Mesothelial cell of epicardium (in vitro differentiated cells): ENCODE measurements at places on chromosomes 5 and 9. TPM values are rescaled to one million over a fixed set of nuclear protein-coding genes. Genes with fewer than 3 reads are reported as not detected.

Gene HNRNPH1
- total RNA-seq, result 1,105 to 1,117 TPM (median 1,115 TPM) in 3 replicates

Gene SPINK4
- not detected in 3 replicates for total RNA-seq

Gene UBAC1
- total RNA-seq, result 31.7 to 33.8 TPM (median 32.0 TPM) in 3 replicates

Gene TTLL11
- 4.8 to 7.2 TPM (median 5.2 TPM) in 3 replicates for total RNA-seq

Gene CDKN2B-AS1
- total RNA-seq, result 8.2 to 10.8 TPM (median 8.8 TPM) in 3 replicates

Gene TNFSF15
- total RNA-seq, result 11.7 to 12.2 TPM (median 12.2 TPM) in 3 replicates

Gene SMC5
- 48.9 to 56.2 TPM (median 49.3 TPM) in 3 replicates for total RNA-seq

Gene UBE2QL1
- 3.9 to 4.4 TPM (median 4.2 TPM) in 3 replicates for total RNA-seq

Gene TLR4
- 0.66 to 1.7 TPM (median 0.78 TPM) in 3 replicates for total RNA-seq

Gene ANKS6
- 40.5 to 48.6 TPM (median 42.0 TPM) in 3 replicates for total RNA-seq

Gene SPOCK1
- total RNA-seq, result 5.0 to 6.6 TPM (median 6.4 TPM) in 3 replicates

DNA sequence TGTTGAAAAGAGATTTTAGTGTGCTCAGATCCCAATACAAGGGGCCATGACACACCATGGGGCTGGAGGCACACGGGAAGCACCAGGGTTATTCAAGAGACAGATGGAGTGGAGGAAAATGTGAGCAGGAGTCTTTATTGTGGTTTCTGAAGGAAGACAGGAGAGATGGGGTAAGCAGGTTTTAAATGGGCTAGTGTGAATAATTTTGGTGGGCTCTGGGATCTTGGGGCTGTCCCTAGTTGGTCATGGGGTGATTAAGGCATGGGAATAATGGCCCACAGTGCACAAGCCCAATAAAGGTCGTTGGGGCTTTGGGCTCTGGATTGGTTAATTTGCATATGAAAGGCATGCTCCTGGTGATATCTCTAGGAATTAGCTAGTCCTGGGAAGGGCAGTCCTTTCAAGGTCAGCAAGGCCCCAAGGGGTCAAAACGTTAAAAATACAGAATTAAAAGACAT, 3.6 kb upstream of the SCGB3A2 start:
- DNase-seq, result no peak

- DNase-seq, result no peak
Measured at GRCh38 chr9:91886414-91887076, 63.5 kb downstream of the ROR2 start.

DNA sequence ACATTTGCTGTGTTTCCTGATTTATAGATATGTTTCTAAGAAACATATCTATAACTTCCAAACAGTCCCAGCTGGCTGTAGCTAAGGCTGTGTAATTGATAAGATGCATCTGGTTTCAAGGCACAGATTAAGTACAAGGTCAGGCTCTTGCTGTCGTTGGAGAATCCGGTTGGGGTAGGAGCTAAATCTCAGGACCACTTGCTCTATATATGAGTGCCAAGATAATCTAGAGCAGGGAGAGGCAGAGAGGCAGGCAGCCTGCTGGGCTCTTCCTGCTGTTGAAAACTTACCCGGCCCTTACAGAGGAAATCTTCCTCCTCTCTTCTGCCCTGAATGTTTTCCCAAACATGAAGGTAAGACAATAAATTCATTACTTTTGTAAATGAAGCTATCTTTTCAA, at the start of gene C7:
C7 (plus strand) TSS at position 234 of the 400 bp plus-strand sequence; CDS start at position 348, 114 bp downstream.
- no peak for DNase-seq

- no peak for DNase-seq
Measured at GRCh38 chr9:100449420-100449819, 22.5 kb downstream of the MSANTD3 start.

- DNase-seq, result no peak
Measured at GRCh38 chr9:124313940-124314339, 56.2 kb downstream of the NEK6 start.

GRCh38 chr5:151022511-151023018, 2.2 kb downstream of the GPX3 start:
- DNase-seq, result no peak

DNA sequence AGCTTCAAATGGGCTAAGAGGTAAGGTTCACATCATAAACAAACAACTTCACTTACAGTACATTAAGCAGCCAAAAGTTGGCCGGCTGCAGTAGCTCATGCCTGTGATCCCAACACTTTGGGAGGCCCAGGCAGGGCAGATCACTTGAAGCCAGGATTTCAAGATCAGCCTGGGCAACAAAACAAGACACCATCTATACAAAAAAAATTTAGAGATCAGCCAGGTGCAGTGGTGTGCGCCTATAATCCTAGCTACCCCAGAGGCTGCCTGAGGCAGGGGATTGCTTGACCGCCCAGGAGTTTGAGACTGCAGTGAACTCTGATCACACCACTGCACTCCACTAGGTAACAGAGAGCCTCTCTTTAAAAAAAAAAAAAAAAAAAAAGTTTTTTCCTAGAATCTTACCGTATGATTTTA, 16.9 kb downstream of the UBTD2 start:
- no peak for DNase-seq

DNA sequence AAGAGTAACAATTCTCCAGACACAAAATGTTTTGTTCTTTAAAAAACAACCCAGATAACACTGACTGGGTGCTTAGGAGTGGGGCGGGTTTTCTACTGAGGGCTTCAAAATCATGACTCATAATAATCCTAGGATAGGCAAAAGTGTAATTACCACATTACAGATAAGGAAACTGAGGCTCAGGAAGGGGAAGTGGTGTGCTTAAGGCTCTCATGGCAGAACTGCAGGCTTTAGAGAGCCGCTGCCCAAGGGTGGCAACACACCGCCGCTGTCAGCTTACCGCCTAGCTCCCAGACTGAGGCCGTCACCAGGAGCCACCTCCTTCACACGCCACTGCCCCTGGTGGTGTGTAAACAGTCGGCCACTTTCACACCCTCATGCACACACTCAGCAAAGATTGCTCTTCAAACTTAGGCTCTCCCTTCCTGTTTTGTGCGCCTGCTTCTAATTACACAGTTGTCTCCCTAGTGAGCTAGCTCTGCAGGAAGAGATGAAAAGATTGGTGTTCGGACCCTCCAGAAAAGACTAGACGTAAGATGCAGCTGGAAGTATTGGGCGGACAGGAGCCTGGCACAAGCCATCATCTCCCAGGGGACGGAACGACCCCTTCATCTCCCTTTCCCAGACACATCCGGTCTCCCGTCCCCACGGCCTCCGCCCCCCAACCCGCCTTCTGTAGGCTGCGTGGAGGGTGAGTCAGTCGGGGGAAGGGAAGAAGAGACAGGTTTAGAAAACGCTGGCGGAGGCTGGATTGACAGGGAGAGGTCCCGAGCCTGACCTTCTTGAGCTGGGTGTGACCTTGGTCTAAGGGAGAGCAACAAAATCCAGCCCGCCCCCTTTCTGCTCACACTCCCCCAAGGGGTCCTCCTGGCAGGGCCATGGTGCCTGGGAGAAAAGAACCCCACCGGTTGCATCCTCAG, 162.7 kb downstream of the SYK start:
- no peak for DNase-seq

- no peak for DNase-seq
Measured at GRCh38 chr5:178398901-178399700, 166.5 kb upstream of the PHYKPL start.

DNA sequence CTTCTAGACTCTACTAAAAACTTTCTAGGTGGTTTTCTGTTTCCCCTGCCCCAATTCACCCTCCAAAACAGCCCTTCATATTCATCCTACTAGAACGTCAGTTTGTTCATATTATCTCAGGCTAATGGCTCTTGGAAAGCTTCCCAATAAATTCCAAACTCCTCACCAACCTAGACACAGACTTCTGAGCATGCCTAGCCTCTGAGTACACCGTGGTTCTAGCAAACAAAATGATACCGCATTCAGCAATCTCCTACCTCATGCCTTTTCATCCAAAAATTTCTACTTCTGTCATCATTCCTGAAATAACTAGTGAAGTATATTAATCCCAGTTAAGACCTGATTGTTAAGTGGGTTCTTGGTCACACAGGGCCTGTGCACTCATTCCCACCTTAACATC, 46.5 kb upstream of the NR5A1 start:
- no peak for DNase-seq

DNA sequence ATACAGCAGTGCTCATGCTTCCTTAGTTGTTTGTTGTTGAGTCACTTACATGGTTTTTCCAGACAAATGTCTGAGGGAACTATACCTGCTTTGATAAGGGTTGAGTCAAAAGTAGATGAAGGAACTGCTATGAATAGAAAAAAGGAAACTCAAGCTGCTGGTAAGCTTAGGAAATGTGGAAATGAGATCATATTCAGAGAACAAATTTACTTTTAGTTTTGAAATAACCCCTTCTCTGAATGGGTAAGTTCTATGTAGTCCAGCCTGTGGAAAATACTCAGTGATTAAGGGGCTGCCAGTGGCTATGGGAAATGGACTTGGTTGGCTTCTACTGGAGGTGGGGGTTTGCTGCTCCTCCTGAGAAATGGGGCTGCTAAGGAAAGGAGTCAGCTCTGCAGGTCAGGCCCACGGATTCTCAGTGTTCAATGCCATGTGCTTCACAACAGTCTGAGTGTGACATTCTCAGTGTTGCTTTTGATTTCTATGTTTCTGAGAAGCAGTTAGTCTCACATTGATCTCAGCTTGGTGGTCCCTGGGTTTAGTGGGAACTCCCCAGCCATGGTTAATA, 47.7 kb upstream of the GLRX start:
- DNase-seq, result no peak

DNA sequence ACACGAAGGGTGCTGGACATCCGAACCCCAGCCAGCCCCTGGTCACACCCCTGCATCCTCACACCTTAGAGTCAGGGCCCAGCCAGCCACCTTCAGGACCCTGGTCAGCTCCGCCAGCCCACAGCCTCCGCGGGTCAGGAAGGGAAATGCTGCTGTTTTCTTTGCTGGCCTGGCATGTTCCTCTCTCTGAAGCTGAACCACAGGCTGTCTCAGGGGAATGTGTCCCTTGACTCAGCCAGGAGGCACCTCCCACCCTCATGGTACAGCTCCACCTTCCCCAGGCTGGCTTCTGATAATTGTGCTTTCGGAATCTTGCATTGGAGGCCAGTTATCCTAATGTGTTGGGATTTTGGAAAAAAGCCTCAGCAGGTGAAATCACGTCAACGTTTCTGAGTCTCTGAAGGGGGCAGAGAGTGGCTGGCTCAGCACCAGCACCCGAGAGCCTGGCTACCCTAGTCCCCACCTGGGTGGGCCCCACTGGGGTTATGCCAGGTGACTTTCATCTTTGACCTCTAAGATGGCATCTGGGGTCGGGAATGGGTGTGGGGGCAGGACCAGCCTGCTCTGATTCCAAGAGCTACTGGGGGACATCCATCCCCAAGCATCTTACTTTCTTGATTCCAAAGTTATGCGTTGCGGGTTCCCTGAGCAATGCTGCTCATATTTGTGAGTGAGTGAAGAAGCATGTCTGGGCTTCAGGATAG, 9.8 kb upstream of the OLFM1 start:
- DNase-seq, result peak; percentile 44

GRCh38 chr9:22214021-22214420, 204.9 kb upstream of the CDKN2B start:
- no peak for DNase-seq

DNA sequence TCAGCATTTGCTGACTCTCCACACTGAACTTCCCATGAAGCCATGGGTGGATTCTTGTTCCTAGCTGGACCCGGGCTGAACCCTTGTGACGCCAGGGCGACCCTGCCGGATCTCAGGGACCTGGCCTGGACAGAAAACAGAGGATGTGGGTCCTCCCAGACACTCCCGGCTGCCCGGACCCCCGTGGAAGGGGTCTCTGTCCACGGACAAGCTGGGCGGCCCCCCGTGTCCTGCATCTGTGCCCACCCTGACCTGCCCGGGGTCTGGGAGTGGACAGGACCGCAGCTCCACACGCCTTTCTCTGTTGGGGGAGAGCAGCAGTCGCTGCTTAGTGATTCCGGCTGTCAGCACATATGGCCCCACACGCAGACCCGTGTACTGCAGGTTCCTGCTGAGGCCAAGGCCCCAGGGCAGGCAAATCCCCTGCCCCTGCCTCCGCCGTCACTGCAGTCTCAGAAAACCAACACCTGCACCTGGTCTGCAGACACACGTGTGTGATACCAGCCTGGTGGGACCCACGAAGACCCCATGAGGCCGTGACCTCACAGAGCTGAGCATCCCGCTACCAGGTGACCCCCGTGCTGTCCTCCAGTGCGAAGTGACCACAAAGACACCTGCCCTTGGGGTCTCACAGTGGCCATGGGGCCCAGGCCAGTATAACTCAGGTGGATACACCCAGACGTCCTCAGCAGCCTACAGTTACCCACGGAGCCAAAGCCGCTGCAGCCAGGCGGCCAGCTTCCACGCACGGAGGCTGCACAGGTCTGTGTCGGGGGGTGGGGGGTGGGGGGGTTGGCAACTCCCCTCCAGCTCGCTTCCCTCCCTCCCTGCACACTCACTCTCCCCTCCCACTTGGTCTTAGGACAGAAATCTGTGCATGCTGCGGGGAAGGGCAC, 50.6 kb downstream of the NKD2 start:
- DNase-seq, result no peak

GRCh38 chr5:39665328-39665727, 240.5 kb upstream of the DAB2 start:
- DNase-seq, result no peak

GRCh38 chr5:159100782-159101646, 1.3 kb upstream of the EBF1 start:
- no peak for DNase-seq

DNA sequence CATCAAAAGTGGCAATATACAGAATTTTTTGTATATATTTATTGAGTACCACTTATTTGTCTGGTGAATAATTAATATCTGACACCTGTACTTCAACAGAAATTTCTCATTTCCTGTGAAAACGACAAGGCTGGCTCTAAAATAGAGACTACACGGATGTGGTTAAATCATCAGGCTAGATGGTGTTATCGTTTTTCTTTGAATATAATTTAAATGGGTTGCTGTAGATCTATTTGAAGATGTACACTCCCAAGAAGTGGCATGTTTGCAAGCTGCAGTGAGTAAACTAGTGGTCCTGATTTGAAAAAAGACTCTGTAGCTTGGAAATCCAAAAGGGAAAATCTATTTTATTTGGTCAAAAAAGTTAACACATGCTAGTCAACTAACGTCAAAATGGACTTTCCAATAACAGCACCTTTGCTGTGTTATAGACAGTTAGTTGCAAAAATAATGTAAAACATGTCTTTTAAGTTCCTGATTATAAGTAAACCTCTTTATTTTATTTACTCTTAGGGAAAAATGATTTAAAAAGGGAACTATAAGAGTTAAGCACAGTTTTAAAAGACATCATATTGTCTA, 13.8 kb downstream of the ST8SIA4 start:
- no peak for DNase-seq

DNA sequence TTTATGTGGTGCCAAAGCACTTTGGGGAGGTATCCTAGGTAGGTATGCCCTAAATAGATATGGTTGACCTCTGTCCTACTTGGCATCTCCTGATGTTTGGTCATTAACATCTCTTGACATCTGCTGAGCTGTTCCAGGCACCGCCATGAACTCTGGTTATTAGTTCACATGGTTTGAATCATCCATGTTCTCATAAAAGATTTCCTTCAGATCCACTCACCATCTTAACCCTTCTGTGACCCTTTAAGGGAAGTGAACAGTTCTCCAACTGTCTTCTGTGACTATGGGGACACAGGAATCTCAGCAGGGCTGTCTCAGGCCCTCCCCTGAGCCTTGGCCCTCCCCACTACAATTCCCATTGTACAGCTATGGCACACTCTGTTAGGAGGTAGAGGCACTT, 167.7 kb downstream of the CDH6 start:
- no peak for DNase-seq

- no peak for DNase-seq
Measured at GRCh38 chr9:33619666-33620404, 95.8 kb downstream of the ANKRD18B start.
